ENCODE measurements at places on chromosomes 2 and 18.
A peak's percentile ranks its signal among the peaks of the same experiment; 100 is the strongest.

DNA sequence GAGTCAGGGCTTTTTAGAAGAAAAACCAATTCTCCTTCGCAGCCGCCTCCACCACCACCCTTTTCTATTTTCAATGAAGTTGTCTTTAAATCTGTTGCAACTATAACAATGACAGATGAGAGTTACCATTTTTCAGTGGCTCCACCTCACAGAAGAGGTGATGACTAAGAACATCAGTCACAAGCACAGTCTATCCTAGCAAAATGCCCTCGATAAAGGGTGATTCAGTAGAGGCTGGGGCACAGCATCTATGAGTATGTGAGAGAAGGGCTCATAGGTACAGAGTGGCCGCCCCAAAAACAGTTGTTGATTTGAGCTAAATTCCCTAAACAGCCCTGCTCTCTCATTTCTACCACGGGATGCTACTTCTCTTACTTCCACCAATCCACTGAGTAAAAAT lies 310.8 kb upstream of the MGAT5 start:
- DNase-seq = no peak

DNA sequence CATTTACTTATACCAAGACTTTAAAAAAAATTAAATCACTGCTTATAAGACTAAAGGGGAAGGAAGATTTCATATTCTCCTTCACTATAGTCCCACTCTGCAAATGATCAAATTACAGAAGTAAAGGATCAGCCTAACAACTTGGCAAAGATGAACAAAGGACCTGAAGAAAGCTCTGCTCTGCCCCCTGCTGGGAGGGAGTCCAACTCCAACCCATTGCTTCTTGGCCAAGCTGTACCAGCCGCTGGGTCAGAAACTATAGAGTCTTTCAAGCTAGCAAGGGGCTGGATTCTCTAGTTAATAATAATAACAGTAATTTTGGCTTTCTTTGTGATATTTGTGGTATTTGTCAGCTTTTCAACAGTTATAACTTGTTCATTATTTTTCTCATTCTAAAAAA lies 927.0 kb upstream of the CRIM1 start:
- no peak for DNase-seq

DNA sequence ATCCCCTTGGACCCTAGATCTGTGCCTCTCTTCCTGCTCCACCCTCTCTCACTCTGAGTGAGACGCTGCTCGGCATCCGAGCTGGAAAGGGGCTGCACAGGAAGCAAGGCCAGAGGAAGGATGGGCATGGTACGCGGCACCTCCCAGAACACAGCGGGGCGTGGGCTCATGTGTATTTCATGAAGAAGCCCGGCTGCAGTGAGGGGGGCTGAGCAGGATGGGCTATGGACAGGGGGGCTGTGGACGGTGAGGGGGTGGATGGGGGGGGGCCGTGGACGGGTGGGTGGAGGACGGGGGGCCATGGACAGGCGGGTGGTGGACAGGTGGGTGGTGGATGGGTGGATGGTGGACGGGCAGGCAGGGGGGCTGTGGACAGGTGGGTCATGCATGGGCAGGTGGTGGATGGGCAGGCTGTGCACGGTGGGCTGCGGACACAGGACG lies 28.5 kb downstream of the SLC66A2 start:
- no peak for DNase-seq

GRCh38 chr2:126804347-126804746 lies 94.3 kb upstream of the TEX51 start:
- no peak for DNase-seq

DNA sequence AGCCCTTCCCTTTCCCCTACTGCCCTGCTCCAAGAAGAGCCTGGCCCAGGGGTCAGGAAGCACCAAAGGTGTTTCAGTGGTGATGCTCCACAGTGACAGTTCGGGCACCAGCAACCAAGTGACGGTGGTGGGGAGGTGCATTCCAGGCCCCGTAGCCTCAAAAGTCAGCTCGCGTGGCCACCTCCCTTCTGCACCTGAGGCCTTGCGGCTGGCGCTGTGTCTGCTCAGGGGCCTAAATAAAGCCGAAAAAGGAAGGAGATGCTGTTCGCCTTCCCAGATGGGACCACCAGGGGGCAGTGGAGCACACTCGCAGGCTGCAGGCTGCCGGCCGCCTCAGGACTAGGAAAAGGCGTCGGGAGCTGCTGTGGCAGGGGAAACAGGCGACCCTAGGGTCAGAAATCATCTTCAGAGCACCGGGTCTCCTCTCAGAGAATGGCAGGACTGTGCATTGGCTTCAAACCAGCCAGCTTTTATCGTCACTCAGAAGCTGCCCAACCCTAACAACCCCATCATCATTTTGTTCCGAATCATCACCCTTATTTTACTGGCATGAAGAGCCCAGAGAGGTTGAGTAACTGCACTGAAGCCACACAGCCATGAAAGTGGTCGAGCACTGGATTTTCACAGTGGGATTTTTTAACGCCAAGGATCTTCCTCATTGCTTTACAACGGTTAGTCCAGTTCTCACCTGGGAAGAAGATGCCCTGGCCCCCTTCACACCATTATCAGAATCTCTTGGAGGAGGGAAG lies 213.0 kb upstream of the CELF4 start:
- peak; percentile 10 for DNase-seq

- DNase-seq = no peak
These were observed 265.2 kb upstream of the SPHKAP start for GRCh38 chr2:228446734-228447133.

DNA sequence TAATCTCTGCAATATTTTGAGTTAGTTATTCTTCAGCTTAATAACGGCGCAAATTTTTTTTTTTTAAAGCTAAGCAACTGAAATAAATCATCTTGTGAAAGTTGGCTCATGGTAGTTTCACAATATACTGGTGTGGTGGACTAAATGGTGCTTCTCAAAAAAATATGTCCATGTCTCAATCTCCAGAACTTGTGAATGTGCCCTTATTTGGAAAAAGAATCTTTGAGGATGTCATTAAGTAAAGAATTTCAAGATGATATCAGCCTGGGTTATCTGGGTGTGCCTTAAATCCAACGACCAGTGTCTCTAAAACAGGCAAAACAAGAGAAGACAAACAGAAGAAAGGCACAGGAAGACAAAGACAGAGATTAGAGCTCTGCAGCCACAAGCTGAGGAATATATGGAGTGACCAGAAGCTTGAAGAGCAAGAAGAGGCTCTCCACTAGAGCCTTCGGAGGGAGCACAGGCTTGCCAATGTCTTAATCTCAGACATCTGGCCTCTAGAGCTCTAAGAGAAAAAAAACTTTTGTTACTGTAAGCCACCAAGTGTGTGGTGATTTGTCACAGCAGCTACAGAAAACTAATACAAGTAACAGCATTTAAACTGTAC lies 71.4 kb downstream of the HNMT start:
- no peak for DNase-seq

GRCh38 chr18:8756571-8756970 lies 51.2 kb downstream of the MTCL1 start:
- no peak for DNase-seq

GRCh38 chr18:11383381-11383780 lies 226.0 kb upstream of the SLC35G4 start:
- DNase-seq = no peak

- no peak for DNase-seq
These were observed 23.6 kb downstream of the THUMPD2 start for GRCh38 chr2:39755466-39755865.

DNA sequence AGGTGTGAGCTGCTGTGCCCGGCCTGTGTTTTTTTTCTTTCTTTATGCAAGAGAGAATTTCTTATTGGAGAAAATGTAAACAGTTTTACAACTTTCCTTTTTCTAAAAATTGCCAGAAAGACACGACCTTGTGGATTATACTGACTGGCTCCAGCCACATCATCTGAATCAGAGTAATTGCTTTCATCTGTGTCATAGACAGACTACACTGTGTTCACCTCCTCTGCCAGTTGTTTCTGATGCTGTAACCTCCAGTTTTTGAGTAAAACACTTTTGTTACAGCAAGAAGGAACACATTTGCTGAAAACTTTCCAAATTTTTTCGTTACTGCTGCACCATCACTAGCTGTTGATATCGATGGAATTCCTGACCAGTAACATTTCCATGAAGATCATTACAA lies 43.9 kb upstream of the PLEKHM3 start:
- no peak for DNase-seq

Data from stimulated activated CD8-positive, alpha-beta memory T cell treated with anti-CD3 and anti-CD28 coated beads, Interleukin-15, amount 100 ng/mL, for 24 hours (primary cell).